ENCODE measurements at places on chromosomes 6 and 20.

GRCh38 chr20:22818636-22819035 is 216.5 kb upstream of the SSTR4 start:
- DNase-seq, result no peak

GRCh38 chr6:24397631-24398030 is 5.1 kb upstream of the MRS2 start:
- no peak for DNase-seq

DNA sequence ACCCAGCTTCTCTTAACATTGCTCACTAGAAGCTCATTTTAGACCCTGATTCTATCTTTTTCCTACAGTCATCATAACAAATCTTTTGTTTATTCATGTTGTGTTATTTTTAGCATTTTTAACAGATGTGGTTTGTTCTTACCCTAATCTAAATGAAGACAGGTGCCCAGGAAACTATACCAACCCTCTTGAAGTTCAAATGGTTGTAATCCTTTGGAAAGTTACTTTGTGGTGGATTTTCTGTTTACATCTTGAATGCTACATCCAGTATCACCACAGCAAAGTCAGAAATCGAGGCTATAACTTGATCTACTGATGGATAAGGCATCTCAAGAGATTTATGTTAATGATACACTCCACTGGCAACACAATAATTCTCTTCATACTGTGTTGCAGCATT is 26.2 kb downstream of the SMAP1 start:
- no peak for DNase-seq

GRCh38 chr6:139323511-139324300 is 31.9 kb upstream of the TXLNB start:
- no peak for DNase-seq

- no peak for DNase-seq
Observed at GRCh38 chr20:9311132-9311531, 203.3 kb upstream of the LAMP5 start.

DNA sequence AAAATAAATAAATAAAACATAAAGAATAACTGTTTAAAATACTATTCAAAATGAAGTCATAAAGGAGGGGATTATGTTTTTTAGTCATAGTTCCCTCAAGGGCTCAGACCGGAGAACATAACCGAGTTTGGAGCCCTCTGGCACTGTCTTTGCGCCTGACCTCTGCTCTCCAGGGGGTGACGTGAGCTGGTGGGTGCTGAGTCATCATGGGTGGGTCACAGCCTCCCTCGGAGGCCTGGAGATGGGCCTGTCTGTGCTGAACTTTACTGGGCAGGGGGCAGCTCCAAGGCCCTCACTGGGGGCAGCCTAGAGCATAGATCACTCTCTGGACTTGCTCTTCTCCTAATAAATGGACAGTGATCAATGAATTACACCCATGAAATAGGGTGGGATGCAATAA is 3.1 kb upstream of the MAVS start:
- DNase-seq, result no peak

GRCh38 chr20:61963149-61963548 is 102.5 kb downstream of the TAF4 start:
- no peak for DNase-seq

DNA sequence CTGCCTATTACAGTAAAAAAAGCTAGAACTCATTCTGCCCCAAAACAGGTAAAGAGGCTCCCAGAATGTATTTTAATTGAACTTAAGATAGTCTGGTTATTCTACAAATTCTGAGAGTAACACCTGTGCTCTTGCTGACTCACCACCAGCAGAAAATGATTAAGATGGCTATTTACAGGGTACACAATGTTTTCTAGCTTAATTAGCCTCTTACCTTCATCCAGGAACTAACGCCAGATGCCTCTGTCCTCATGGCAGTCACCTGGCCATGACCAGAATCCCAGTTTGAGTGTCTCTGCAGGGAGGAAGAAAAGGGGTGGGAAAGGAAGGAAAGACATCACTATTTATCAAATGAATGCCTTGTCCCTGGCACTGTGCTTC is 31.3 kb upstream of the PPP1R3G start:
- DNase-seq, result no peak

- DNase-seq, result no peak
Observed at GRCh38 chr6:48036316-48036715, 74.7 kb downstream of the PTCHD4 start.

DNA sequence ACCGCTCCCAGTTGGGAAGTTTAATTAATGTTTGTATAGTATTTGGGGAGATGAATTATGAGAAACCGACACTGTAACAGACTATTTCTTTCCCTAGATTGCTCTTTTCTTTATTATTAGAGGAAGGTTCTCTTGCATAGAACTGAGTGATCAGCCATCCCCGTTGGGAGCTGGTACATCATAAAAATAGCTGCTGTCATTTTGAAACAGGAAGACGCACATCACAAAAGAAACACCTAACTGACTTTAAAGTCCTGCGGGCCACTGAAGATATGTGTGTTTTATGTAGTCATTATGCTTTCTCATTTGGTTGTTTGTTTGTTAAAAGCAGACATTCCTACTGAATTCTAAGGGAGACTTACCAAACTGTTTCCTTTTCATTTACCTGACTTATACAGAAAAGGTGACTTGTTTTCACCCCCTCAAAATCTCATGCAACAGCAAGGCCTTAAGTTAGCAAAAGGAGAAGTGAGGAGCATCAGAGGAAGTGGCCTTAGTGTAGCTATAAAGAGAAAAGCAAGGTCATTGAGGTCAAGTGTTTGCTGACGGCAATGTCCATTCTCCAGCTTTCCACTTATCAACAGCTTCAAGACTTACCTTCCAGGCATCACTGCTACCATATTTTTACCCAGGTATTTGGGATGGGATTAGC is 91.0 kb downstream of the PKHD1 start:
- DNase-seq, result no peak

GRCh38 chr20:39429726-39430125 is 467.6 kb downstream of the DHX35 start:
- DNase-seq, result no peak

- no peak for DNase-seq
Observed at GRCh38 chr6:74199215-74199915, 503.4 kb downstream of the CD109 start.

GRCh38 chr20:11467436-11467835 is 450.3 kb upstream of the BTBD3 start:
- DNase-seq, result no peak

GRCh38 chr6:157503018-157503747 is 122.2 kb downstream of the ZDHHC14 start:
- no peak for DNase-seq

DNA sequence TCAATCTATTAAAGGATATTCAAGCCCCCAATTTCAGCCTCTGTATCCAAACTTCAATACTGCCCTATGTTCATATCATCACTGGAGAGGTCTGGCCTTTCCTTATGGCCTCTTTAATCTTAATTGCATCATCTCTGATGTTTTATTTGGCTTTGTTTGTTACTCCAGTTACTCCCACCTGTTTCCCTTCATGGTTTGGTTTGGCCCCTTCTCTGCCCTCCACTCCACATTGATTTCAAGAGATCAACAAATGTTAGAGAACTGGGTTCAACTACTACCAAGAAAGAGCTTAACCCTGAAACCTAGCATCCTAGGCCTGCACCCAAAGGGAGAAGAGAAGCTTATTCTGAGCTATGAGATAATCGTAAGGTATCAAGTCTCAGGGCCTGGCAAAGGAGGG is 221.6 kb downstream of the LAMA2 start:
- no peak for DNase-seq

- no peak for DNase-seq
Observed at GRCh38 chr20:60986506-60987156, 265.4 kb upstream of the CDH4 start.

DNA sequence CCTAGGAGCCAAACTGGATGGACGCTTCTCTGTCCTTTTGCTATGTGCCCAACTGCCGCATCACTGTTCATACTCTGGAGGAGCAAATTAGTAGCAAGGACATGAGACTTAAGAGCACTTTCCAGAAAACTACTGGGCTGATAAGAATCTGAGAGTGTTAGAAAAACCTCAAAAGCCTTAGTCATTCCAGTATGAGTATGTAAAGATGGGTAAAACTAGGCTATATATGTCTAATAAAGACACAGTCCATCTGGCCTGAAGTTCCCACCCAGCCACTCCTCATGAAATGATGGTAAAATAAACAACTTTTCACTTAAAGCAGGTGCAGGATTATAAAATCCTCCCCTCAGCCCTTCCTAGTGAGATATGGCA is 30.6 kb downstream of the SHLD1 start:
- DNase-seq, result no peak

DNA sequence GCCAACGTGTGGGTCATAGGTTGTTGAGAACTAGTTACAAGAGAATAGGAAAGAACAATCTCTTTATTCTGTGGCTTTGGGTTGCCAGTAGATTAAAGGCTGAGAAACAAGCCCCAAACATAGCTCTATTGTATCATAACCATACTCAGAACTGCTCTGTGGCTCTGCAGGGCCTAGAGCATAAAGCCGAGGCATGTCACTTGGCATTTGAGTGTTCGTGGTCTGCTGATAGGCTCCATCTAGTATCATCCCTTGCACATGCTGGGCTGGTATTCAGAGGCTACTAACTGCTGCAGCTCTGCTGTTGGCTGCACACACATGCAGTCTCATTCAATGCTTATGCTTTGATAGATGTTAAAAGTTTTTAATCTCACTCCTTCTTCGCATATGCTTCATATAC is 157.9 kb downstream of the OGFRL1 start:
- no peak for DNase-seq

- peak; percentile 9 for DNase-seq
Observed at GRCh38 chr6:135181333-135182070, 394 bp downstream of the MYB start.

DNA sequence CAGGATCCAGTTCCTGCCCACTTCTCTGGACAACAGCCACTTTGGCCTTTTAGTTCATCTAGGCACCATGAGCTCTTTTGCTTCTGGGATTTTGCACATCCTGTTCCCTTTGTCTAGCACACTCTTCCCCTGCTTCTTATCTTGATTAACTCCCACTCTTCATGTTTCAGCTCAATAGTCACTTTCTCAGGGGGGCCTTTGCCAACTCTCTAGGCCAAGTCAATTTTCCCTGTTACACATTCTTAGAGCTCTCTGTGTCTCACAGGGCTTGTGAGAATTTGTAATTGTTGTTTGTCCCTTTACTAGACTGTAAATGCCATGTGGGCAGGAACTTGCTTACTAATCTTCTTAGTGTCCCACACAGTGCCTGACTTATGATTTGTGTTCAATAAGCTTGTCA is 58.1 kb upstream of the EPB41L1 start:
- no peak for DNase-seq

DNA sequence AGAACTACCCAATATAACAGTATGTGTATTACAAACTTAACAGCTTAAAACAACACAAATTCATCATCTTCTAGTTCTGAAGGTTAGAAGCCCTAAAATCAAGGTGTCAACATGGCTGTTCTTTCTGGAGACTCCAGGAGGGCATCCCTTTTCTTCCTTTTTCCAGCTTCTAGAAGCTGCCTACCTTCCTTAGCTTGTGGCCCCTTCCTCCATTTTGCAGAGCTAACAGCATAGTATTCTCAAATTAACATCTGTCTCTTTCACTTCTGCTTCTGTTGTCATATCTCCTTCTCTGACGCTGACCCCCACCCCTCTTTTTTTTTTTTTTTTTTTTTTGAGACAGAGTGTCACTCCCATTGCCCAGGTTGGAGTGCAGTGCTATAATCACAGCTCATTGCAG is 52.8 kb upstream of the AKIRIN2 start:
- no peak for DNase-seq

GRCh38 chr20:46195264-46196036 is 77.3 kb downstream of the CD40 start:
- no peak for DNase-seq

DNA sequence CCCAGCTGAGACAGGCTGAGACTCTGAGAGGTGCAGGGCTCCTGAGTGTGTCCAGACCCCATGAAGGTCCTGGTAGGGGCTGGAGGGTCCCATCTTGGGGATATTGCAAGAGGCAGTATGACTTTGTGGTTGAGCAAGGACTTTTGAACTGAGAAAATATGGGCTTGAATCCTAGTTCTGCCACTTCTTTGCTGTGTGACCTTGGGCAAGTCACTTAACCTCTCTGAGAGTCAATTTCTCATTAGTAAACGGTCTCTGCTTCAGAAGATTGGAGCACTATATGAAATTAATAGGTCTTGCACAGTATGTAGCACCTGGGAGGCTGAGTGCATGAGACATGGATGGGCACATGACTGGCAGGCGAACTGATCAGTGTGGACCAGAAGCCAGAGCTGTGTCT is 42.7 kb downstream of the TFEB start:
- no peak for DNase-seq
